Hematopoietic multipotent progenitor cell treated with erythropoietin and hydrocortisone succinate and interleukin-3 and kit ligand, for 15 days (in vitro differentiated cells): ENCODE measurements at places on chromosomes 16 and 17.

GRCh38 chr17:3879186-3879585 is 13.7 kb downstream of the CAMKK1 start:
- no peak for DNase-seq

DNA sequence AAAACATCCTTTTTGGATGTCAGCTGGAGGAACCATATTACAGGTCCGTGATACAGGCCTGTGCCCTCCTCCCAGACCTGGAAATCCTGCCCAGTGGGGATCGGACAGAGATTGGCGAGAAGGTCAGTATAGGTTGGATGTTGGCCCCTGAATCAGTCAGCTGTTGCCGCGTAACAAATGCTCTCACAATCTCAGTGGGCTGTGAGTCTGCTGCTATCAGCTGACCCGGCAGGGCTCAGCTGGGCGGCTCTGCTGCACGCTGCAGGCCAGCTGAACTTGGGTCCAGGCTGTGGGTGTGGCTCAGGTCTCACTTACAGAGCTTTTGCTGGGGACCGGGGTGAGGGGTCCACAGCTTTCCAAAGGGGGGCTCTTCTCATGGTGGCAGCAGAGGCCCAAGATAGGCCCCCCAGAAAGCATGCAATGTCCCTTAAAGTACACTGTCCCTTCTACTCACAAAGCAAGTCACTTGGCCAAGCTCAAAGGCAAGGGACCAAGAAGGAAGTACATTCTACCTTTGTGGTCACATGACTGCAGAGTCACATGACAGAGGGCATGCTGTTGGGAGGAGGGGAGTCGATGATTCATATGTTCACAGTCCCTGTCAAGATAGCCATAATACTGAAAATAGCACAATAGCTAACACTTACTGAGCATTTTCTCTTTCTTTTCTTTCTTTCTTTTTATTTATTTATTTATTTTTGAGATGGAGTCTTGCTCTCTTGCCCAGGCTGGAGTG is 134.2 kb downstream of the ABCC1 start:
- peak; percentile 11 for DNase-seq

- DNase-seq, result no peak
Measured at GRCh38 chr17:8608001-8608400, 22.5 kb downstream of the MYH10 start.

- DNase-seq, result no peak
Measured at GRCh38 chr17:55175788-55176427, 88.9 kb upstream of the HLF start.

- DNase-seq, result no peak
Measured at GRCh38 chr17:16107165-16107770, 107.6 kb downstream of the TTC19 start.

GRCh38 chr16:78452025-78452555 is 352.6 kb downstream of the WWOX start:
- DNase-seq, result no peak

DNA sequence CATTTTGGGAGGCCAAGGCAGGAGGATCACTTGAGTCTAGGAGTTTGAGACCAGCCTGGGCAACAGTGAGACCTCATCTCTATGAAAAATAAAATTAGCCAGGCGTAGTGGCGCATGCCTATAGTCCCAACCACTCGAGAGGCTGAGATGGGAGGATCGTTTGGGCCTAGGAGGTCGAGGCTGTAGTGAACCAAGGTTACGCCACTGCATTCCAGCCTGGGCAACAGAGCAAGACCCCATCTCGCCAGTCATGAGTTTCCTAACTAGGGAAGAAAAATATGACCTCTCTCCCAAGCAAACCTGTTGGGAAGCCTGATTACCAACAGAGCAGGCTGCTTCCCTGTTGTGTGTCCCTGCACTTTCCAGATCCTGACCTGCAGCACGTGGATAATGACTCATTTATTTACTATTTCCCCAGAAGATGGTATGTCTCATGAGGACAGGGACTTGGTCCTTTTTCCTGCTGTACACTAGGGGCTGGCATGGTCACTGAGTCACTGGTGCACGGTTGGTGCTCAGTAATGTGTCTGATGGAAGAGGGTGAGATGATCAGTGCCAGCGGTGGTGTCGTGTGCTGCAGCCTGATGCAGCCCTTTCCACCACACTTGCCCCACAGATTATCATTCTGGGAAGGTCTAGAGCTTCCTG is 30.8 kb downstream of the NMT1 start:
- DNase-seq, result no peak

GRCh38 chr17:2250140-2251095 is 53.2 kb downstream of the SMG6 start:
- DNase-seq, result no peak

DNA sequence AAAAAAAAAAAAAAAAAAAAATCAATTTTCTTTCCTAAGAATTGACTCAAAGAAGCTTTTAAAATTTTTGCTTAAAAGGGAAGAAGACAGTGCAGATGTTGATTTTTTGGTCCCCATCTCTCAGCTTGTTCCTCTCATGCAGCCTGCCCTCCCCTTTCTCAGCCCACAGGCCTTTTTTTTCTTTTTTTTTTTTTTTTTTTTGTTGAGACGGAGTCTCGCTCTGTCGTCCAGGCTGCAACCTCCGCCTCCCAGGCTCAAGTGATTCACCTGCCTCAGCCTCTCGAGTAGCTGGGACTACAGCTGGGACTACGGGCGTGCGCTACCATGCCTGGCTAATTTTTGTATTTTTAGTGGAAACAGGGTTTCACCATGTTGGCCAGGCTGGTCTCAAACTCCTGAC is 17.7 kb downstream of the YPEL2 start:
- DNase-seq, result no peak

GRCh38 chr16:87946596-87947347 is 4.5 kb upstream of the BANP start:
- no peak for DNase-seq

DNA sequence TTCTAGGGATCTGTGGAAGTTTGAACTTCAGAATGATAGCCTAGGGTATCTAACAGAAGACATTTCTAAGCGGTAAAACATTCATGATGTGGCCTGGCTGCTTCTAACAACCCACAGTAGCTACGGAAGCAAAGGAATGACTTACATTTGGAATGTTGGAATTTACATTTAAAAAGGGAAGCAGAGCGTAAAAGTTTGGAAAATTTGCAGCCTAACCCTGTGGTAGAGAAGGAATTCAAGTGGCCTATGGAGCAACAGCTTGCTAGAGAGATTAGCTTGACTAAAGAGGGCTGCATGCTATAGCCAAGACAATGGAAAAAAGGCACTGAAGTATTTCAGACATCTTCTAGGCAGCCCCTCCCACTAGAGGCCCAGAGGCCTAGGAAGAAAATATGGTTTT is 50.1 kb downstream of the HNF1B start:
- no peak for DNase-seq

DNA sequence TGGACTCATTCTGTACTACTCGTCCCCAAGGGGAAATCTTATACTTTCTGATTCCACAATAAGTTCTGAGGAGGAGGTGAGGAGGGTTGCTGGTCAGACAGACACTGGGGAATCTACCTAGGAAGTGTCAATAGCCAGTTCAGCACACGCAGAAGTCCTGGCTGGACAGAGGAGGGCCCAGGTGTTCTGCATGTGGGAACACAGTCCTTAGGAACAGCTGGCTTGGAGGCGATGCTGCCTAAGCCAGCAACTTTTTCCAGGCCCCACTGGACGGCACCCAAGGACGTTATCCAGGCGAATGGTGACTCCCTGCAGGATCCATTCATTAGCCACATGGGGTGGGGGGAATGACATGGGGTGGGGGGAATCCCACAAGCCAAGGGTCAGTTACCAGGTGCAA is 29.9 kb upstream of the WFIKKN2 start:
- no peak for DNase-seq

DNA sequence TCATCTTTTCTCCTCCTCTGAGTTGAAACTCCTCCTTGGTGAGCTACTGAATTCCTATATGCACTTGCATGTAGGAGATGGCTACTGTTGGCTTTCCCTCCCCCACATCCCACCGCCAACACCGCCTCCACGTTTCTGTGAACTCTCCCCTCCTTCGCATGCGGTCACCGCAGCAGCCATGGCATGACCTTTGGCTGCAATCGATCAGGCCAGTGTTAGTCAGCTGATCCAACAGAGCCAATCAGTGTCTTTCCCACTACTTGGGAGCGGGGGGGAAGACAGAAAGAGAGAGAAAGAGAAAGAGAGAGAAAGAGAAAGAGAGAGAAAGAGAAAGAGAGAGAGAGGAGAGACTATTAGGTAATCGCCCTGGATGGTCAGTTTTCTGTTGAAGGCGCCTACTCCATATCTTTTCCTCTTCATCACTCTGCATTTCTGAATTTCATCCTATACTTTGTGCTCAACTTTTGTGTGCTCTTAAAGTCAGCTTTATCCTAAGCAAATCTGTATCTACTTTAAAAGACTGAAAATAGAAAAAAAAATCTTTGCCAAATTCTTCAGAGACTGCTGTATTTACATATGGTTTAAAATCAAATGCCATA is 22.7 kb downstream of the ASGR1 start:
- DNase-seq, result no peak

- no peak for DNase-seq
Measured at GRCh38 chr16:82439678-82440293, 187.0 kb upstream of the CDH13 start.

- DNase-seq, result no peak
Measured at GRCh38 chr16:85712801-85713200, 24.0 kb upstream of the GINS2 start.

GRCh38 chr16:84791088-84791487 is 28.7 kb upstream of the CRISPLD2 start:
- DNase-seq, result no peak

GRCh38 chr16:71542377-71542776 is 16.2 kb downstream of the CHST4 start:
- DNase-seq, result peak; percentile 61

GRCh38 chr17:66647391-66647983 is 187.4 kb upstream of the CACNG5 start:
- no peak for DNase-seq

- no peak for DNase-seq
Measured at GRCh38 chr17:77503916-77504651, 363.3 kb downstream of the SEC14L1 start.

DNA sequence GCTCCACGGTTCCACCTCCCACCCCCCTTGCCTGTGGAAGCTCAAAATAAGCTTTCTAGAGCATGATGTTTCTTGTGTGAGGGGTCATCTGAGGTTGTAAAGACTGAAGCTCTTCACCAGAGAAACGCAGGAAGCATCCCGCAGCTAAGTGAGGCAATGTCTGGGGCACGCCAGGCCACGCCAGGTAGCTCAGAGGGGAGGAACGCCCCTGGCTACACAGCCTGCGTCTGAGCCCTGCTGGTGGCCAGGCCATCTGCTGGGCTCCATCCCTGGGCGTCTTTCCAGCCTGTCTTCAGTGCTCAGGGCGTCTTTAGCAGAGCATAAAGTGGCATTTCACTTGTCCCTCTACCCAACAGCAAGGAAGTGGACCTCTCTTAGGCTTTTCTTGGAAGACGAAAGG is 15.2 kb downstream of the SOCS3 start:
- no peak for DNase-seq

DNA sequence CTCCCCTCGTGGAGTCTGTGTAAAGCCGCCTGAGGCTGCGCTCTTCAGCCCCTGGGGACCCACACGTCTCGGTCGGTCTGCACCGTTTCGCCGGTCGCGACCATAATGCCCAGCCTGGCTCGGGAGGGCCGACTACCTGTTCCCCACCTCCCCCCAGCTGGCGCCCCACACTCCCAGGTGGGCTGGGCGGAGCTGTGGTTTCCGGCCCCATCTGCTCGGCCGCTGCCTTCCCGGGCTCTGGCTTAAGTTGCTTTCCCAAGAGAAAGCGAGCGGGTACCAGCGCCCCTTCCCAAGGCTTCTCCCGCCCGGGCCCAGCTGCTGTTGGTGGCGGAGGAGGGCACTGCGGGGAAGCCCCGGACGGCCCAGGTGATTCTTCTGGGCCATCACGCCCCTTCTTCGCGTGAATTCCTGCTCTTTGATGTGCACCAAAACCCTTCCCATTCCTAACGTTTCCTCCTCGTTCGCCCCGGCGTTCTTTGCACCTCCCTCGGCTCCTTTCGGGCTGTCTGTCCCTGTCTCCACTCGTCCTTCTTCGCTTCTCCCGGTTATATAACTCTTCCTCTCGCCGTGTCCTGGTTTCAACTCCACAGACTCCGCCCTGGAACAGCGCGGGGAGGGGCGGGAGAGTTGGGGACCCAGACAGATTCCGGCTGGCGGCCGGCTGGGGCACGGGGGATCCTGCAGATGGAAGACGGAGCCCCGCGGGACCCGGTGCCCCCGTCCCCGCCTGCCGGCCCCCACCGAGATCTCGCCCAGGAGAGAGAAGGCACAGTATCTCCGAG is 2.0 kb downstream of the KDM6B start:
- no peak for DNase-seq

DNA sequence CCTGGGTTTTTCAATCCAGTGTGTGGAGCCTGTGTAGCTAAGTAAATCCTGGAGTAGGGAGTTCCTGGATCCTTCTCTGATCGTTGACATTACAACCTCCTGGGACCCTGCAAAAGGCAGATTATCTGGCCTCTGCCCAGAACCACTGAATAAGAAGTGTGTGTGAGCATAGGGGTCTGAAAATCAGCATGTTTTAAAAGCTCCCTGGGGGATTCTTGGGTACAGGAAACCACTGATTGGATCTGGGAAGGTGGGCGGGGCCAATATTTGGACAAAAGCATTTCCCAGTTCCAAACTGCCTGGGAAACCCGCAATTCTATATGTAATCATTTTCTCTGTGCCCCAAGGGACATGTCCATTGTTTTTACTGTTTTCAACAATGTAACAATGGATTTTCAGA is 27.2 kb upstream of the BEAN1 start:
- DNase-seq, result no peak

- DNase-seq, result peak; percentile 49
Measured at GRCh38 chr17:9729034-9729650, 62.2 kb downstream of the DHRS7C start.

GRCh38 chr16:6751191-6751590 is 581.5 kb upstream of the RBFOX1 start:
- DNase-seq, result no peak

GRCh38 chr16:35910409-35910808 is 2451.0 kb downstream of the TP53TG3F start:
- no peak for DNase-seq

- no peak for DNase-seq
Measured at GRCh38 chr16:35207059-35207999, 1747.9 kb downstream of the TP53TG3F start.

- DNase-seq, result no peak
Measured at GRCh38 chr17:79057737-79058385, 16.8 kb upstream of the ENGASE start.
